ENCODE measurements at places on chromosomes 4 and X.

DNA sequence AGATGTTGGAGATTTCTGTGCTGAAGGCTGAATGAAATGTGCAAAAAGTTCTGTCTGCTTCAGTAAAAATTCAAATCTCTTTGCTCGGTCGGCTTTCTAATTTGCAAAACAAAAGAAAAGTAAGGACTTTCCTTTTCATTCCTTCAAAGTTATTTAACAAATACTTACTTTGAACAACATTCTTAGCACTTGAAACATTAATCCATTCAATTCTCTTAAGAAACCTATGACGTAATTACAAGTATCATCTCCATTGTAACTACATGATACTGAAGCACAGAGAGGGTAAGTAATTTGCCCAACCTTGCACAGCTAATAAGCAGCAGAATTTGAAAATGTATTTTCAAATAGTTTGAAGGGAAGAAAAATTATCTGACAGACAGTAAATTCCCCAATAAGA, 6.9 kb downstream of the SMARCA1 start:
- no peak for DNase-seq

DNA sequence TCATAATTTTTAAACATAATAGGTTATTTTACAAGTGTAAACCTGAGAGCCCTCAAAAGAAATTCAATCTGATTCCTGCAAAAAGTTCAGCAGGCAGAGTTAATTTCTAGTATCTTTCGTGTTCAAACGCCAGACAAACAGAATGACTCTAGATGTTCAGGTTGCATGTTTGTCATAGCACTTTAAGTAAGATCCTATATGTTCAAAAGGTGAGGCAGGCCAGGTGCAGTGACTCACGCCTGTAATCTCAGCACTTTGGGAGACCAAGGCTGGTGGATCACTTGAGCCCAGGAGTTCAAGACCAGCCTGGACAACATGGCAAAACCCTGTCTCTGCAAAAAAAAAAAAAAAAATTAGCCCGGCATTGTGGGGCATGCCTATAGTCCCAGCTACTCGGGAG, 1.1 kb upstream of the RASSF6 start:
- no peak for DNase-seq

GRCh38 chrX:123927845-123928244, 33.7 kb upstream of the STAG2 start:
- no peak for DNase-seq

DNA sequence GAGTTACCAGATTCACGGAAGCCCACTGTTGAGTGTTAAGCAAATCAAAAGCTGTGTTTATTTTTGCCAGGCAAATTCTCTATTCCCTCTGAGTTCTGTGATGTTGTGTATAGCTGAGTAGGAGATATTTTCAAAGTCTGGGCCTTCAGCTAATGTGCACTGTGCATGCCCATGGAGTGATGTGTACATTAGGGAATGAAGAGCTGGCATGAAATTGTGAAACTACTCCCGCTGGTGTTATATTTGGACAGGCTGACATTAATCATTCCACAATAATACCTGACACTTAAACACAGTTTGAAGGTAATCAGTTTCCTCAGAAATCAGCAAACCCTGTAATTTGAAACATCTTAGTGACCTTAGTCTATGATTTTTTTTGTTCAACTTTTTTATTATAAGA, 88.1 kb upstream of the MBNL3 start:
- DNase-seq, result peak; percentile 1

DNA sequence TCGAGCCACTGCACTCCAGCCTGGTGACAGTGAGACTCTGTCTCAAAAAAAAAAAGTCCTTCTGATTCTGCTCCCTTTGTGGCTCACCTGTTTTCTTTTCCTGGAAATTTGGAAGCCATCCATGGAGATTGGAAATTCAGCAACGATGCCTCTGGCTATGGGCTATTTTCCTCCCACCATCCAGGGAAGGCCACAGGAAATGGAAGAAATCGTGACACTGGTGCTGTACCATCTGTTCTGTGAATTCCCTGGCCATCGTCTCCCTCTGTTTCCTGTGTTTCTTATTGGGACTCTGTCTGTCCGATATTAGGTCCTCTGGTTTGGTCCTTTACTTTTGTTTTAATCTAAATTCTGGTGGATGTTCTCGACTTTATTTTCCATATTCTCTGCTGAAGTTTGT, 29.4 kb upstream of the ADRA2C start:
- DNase-seq, result no peak

GRCh38 chr4:10207116-10207515, 90.5 kb upstream of the WDR1 start:
- no peak for DNase-seq

- peak; percentile 60 for DNase-seq
These were observed 3.6 kb downstream of the MAGIX start for GRCh38 chrX:49165901-49166881.

DNA sequence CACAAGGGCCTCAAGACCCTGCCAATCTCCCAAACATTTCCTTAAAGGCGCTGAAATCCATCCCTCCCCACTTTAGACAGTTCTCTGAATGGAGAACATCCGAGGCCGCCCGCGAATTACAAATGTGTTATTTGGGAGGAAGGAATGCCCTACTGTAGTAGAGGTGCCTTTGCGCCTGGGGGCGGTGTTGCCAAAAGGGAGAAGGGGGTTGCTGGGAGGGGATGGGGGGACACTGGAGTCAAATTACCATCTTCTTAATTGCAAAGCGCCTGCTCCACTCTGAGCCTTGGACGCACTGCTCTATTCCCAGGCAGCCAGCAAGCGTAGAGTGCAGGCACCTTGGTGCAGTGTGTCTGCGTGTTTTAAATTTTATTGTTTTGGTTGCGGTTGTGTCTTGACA, 2.7 kb downstream of the TMEM255A start:
- DNase-seq, result no peak

- DNase-seq, result no peak
These were observed 63.2 kb downstream of the MID1 start for GRCh38 chrX:10557166-10557565.

DNA sequence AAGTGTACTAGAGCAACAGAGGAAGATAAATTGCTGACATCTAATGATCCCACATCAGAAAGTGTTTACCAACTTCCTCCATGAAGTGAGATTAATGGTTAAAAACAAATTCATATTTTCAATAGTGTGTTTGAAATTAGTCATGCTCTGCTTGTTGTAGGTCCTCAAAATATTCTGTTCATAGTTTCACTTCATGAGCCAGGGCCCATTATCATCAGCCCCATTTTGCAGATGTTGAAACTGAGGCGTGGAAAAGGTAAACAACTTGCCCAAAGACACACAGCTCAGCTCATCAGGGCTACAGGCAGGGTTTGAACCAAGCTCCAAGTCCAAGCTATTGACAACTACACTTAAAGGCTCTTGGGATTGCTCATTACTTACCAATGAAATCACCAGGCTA, 103.5 kb upstream of the PPARGC1A start:
- no peak for DNase-seq

- no peak for DNase-seq
These were observed 370.1 kb downstream of the PPP3CA start for GRCh38 chr4:100977274-100977673.

GRCh38 chr4:186623546-186623945, 68.2 kb upstream of the MTNR1A start:
- DNase-seq, result no peak

DNA sequence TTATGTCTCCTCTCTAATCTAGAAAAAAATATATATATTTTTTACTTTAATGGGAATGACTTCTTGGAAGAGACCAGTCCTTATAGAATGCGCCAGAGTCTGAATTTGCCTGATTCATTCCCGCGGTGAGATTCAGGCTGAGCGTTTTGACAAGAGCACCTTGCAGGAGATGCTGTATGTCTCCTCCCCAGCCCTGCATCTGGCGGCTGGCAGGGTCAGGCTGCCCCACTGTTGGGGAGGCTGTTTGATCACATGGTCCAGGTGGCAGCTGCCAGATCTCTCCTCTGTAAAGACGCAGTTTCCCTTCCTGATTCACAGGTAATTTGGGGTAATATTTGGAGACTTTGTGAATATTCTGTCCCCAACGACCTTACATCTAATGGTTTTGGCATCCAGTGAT, 9.7 kb downstream of the PDZD4 start:
- no peak for DNase-seq

GRCh38 chr4:170721812-170722373, 632.1 kb upstream of the AADAT start:
- DNase-seq, result no peak

DNA sequence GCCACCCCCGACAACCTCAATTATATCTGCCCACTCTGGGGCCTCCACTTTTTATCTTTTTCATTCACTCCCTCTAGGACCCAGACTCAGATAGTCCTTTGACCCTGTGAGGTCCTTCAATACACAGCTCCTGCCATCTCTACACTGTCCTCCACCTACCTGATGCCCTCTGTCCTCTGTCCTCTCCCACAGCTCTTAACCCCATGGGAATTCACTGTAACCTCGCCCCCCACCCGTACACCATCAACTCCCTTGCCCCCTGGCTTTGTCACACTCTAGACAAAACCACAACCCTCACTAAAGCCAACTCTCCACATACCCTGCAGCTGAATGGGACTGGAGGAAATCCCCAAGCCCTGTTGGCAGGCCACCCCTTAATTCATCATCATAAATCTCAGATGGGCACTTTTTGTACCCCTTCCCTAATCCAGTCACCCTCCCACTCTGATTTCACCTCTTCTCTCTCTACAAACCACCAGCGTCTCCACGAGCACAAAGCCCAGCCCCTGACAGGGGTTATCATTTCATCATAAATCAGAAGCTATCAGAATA, 52.3 kb upstream of the ENPP6 start:
- no peak for DNase-seq

GRCh38 chrX:28408017-28408723, 179.1 kb upstream of the IL1RAPL1 start:
- DNase-seq, result no peak

GRCh38 chr4:106691749-106692148, 323.2 kb upstream of the GIMD1 start:
- DNase-seq, result no peak

- DNase-seq, result peak; percentile 2
These were observed 185.7 kb downstream of the UNC5C start for GRCh38 chr4:95362906-95363558.

GRCh38 chrX:11789809-11790208, 31.8 kb downstream of the MSL3 start:
- DNase-seq, result no peak

DNA sequence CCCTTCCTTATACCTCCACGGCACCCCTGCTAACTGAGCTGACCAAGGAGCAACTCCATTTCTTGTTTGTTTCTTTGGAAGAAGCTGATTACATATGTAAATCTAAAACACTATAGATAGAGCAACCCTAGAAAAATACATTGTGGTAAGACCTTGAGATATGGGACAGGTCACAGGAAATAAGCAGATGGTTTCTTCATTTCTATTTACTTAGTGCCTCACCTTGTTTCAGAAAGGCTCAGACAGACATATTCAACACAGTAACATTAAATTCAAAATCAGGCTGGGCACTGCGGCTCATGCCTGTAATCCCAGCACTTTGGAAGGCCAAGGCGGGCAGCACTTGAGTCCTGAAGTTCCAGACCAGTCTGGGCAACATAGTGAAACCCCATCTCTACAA, 47.3 kb downstream of the IRF2 start:
- DNase-seq, result no peak

- no peak for DNase-seq
These were observed 171.4 kb downstream of the ASB9 start for GRCh38 chrX:15098505-15098904.

GRCh38 chr4:76665153-76665552, 230.1 kb downstream of the SHROOM3 start:
- DNase-seq, result peak; percentile 54

DNA sequence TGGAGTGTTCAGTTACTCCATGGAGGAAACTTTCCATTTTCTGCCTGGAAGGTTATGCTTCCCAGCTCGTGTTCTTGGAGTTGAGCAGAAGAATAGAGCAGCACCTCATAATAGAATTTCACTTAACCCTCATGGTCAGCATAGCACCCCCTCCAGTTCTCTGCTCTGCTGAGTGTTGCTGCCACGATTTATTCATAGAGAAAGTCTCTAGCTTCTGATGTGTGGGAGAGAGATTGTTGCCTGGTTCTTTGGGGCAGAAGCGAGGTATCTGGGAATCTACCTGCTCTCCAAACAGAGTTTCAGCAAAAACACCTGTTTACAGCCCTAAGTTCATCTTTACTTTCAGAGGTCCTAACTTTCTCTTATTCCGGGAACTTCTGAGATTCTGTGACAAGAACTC, 3.9 kb upstream of the DTHD1 start:
- no peak for DNase-seq

DNA sequence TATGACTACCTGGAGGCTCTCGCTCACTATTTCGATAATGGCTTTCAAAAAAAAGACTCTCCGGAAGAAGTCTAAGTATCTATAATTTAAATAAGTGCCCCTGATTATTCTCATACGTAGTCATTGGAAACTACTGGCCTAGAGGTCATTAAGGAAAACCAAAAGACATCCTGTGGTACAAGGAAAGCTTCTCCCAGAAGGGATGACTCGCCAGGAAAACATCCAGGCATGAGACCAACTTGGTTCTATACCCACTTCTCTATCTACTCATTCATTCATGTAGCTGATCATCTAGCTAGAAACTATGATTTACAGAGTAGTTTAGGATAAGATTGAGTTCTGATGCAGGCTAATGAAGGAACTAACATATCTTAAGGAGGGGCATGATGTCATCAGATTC, 37.7 kb downstream of the SOX3 start:
- no peak for DNase-seq

DNA sequence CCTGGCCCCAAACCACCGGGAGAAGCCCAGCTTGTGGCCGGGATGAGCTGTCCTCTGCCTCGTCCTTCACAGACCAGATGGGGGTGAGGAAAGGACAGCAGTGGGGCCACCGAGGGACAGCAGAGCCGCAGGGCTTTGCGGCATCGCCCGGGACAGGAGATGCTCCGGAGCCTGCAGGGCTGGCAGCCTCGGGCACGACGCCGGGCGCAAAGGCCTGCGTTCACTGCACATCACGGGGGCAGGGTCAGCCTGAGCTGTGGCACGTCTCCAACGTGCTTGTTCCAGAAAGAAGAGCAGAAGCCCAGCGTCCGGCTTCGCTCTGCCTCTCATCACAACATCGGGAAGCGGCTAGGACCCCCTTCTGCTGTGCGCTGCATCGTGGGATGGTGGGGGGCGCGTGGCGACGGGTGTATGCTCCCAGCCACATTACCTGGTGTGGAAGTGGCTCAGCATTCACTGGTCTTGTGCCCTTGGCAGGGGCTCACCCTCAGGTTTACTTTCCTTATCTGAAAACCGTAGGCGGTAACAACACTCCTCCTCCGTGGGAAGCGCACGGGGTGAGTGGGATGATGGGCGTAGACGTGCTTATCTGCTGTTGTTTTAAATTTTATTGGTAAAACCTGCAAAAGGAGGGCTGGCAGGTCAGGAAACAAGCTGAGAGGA, 7.4 kb downstream of the TADA2B start:
- no peak for DNase-seq

DNA sequence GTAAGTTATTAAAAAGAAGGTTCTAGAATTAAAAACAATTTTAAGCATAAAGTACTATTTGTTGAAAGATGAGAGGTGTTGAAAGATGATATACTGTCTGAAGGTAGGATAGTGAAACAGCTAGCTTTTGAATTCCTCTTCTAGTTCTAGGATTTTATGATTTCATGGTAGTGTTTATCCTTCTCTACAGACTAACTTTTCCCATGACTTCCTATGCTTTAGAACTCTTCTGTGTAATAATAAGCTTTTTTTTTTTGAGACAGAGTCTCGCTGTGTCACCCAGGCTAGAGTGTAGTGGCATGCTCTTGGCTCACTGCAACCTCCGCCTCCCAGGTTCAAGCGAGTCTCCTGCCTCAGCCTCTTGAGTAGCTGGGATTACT, 96.0 kb upstream of the NUDT6 start:
- no peak for DNase-seq

All from NCI-H2029 treated with DMSO at 0.1 percent for 48 hours (cell line).